ENCODE measurements at places on chromosomes 13 and 19.

- no peak for DNase-seq
These were observed 60.1 kb upstream of the F7 start for GRCh38 chr13:113045251-113046127.

GRCh38 chr13:39767791-39768517 lies 112.5 kb downstream of the COG6 start:
- no peak for DNase-seq

DNA sequence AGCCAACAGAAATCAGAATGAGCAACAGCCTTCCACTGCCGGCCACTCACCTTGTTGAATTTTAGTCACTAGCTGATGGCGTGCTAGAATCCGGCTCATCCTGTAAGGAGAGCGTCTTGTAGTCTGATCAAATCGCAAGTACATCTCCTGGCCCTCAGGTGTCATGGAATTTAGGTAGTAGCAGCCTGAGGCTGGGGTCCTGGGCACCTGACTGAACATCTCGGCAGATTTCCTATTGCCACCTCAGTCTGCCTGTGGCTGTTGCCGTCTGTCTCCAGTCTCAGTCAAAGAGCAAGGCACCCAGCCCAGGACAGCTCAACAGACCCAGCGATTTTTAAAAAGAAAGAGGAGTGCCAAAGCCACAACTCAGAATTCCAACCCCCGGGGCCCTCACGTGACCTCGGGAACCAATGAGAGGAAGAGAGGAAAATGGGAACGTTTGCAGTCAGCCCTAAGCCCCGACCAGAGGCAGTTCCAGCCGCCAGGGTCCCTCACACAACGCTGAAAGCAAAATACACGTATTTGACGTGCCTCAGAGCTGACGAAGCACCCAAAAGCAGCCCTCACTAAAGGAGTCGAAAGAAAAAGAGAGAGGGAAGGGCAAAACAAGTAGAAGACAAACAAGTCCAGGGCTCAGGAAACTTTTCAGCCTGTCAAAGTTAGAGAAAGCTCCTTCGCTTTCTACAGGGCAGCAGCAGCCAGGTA lies at the start of gene STARD13:
STARD13 (minus strand) TSS at position 336 of the 705 bp plus-strand sequence; CDS start at position 219, 117 bp downstream.
- peak; percentile 96 for DNase-seq

DNA sequence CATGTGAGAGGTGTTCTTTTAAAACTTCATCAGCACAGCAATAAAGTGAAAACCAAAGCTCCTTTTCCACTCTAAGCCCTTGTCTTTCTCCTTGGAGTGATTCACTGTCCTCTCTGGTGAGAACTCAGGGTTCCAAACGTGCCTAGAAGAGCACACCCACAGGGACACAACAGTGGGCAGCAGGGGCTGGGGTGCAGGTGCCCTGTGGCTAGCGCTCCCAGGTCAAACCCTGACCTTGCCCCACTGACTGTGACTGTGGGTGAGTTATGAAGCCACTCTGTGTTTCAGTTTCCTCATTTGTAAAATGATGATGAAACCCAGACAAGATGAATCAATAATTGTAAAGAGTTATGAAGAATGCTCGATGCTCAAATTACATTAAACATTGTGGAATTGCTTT lies 37.6 kb upstream of the IGFL1 start:
- no peak for DNase-seq

DNA sequence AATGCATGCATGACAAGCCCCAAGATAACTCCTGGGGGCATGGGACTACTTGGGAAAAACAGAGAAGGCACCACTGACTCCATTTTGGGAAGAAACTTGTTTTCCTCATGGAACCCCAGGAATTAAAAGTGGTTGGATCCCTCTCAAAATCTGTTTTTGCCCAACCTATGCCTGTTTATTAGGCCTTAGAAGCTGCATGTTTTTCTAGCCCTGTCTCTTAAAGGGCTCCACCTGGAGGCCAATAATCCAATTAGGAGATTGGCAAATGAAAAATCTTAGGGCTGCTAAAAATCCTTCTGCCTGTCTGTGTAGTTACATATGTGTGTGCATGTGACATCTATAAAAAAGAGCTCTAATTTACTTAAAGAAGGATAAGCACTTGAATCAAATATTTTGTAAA lies 26.9 kb downstream of the MED4 start:
- no peak for DNase-seq

GRCh38 chr19:6654347-6655310 lies 15.3 kb downstream of the TNFSF14 start:
- no peak for DNase-seq

DNA sequence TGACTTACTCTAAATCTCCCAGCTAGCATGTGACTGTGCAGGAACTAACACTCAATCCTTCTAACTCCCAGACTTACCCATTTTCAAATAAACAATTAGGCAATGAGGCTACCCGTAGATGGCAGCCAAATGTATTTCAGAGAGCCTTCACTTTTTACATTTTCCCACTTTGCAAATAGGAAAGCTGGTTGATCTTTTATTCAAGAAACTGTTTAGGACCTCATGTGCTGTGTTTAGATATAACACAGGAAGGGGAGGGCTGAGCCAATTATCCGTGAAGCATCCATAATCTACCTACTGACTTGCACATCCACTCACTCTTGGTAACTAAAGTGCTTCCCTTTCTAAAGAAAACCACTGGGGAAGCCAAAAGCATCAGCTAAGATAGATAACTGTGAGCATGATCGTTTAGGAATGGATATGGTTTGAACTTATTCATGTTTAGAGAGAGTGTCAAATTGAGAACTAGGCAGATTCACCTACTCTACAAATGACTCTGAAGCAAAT lies 33.4 kb downstream of the MBNL2 start:
- DNase-seq = no peak

DNA sequence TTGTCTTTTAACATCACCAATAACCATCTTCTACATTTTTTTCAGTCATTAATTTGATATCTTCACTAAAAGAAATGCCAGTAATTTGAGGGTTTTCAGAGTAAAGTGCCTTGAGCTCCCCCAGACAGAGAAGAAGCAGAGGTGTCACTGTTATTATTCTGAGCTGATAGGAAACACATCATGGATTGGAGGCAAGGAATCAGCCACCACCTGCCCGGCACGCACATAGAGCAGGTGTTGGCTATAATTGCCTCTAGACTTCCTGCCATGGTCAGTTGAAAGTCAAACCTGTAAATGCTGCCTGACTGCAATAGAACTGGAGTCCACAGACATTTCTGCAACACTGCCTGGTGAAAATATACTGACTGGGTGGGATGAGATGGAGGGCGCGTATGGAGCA lies 776.6 kb downstream of the UQCRFS1 start:
- no peak for DNase-seq

- no peak for DNase-seq
These were observed 2163.1 kb upstream of the PCDH20 start for GRCh38 chr13:63578796-63579195.

DNA sequence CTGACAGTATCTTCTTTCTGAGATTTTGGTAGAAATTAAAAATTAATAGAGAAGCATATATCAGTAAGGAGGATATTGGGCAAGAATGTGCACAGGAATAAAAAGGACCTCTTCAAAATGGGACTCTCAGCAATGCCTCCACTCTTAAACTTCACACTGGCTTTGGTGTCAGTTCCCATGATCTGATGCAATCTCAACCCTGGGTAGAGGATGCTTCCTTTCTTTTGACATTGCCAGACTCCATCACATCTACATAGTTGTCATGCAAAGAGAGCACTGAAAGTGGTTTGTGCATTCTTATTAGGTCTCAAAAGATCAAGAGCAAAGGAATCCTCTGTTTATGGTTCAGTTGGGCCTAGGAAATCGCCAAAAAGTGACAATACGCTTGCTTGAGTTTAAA lies 26.3 kb downstream of the STARD13 start:
- no peak for DNase-seq

DNA sequence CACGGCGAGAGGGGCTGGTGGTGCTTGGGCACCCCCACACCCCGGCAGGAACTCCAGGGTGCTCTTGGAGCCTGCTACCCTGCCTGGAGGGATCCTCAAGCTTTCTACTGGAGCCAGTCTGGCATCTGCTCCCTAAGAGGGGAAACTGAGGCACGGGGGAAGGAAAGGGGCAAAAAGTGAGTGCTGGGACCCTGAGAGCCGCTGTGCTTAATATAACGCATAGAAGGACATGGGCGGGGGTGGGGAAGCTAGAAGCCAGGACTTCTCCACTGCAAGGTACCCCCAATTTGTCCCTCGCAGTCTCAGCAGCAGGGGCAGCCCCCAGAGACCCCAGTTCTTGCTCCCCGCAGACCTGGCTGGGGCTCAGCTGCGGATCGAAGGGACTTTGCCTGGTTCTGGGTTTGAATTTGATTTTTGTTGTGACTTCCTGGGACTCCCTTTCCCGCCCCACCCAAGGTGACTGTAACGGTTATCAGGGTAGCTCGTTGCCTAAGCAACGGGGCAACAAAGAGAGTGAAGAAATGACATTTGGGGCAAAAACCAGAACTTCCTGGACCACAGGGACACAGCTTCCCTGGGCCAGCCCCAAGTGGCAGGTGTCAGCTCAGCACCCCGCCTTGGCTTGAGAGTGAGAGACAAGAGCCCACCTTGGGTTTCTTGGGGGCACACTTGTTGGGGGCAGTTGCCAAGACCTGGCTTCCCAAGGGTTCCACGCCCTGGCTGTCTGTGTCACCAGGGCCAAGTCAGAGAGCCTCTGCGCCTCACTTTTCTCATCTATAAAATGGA lies 638 bp downstream of the ADGRE5 start:
- DNase-seq = peak; percentile 58

GRCh38 chr19:52778811-52779210 lies 7.8 kb downstream of the ZNF600 start:
- DNase-seq = no peak

DNA sequence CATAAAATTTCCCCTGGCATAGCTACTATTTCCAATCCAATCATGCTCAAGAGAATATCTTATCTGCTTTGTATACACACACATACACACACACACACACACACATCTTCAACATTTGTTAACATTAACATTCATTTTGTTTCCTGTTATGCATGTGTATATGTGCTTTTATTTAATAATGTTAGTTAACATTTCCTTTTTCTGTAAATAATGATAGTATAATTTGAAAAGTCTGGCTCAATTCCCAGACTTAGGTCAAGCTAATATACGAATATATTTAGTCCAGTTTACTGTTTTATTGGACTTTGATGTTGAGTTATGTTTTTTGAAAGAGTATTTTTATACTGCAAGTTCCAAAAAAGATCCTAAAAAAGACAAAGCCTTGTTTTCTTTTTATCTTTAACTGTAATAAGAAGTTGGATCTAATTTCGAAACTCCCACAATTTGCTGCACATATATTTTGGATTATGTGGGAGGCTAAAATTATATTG lies 1072.4 kb downstream of the EFNB2 start:
- DNase-seq = no peak

- no peak for DNase-seq
These were observed 2.4 kb downstream of the TIMM13 start for GRCh38 chr19:2424686-2425621.

- peak; percentile 75 for DNase-seq
These were observed 117.2 kb downstream of the MIPEP start for GRCh38 chr13:23771956-23772355.

GRCh38 chr19:30606114-30607050 lies 234.2 kb downstream of the ZNF536 start:
- no peak for DNase-seq

- DNase-seq = no peak
These were observed 311.3 kb downstream of the LMO7 start for GRCh38 chr13:75947448-75947847.

All from mammary epithelial cell (primary cell).